Stimulated activated CD8-positive, alpha-beta memory T cell treated with anti-CD3 and anti-CD28 coated beads, Interleukin-12 subunit alpha, Interleukin-12 subunit beta, amount 100 ng/mL, for 4 hours (primary cell): ENCODE measurements at places on chromosomes 13 and 19.

DNA sequence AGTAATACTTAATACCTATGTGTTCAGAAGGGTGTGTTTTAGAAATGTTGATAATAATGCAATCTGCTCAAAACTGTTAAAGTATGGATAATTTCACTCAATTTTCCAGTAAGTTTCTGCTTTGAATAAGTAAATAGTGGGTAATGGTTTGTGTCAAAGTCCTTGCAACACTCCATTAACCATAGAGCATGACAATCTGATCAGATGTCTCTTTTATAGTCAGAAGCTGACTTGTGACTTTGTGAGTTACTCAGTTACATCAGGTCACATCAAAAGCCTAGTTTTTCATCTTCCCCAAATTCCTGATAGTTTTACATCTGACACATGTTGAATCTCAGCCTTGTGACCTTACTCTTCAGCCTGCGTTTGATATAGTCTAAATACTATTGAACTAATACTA is 338.0 kb downstream of the EFNB2 start:
- no peak for DNase-seq

GRCh38 chr19:40804783-40805242 is 5.8 kb downstream of the EGLN2 start:
- no peak for DNase-seq

- no peak for DNase-seq
These were observed 22.5 kb downstream of the OR10H4 start for GRCh38 chr19:15971224-15971780.

DNA sequence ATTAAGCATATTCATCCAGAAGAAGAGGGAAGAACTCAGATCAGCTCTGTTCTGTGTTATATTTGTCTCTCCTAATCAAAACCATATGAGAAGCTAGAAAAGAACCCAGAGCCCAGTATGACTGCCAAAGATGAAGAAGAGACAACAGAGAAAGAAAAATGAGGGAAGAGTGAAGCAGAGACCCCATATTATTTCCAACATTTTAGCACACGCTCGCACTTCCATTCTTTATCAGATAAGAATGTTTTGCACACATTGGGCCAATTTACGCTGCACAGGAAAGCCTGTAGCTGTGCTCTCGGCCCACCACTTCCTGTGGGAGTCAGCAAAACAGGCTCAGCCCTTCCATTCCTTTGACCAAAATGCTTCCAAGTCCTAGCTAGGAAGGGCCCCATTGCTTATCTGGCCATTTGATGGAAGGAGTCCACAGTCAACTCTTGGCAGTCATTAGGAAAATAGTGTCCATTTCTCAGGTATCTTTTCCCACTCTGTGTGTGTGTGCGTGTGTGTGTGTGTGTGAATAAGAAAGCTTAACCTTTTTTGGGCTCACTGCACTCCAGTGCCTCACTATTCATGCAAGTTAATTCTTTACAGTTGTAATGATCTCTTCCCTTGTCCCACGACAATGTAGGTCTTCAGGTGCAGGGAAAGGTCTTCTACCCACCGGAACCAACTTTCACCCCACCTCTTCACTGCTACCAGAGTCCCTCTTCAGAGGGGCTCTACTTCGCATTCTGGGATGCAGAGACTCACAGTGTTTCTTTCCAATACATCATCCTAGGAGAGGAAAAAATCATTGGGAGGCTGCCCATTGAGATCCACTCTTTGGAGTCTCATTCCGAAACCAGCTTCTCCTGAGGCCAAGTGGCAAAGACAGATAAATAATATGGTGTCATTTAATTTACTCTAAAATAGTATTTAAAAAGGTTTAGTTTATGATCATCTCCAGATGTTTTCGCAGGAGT is 237.5 kb downstream of the COG6 start:
- no peak for DNase-seq

DNA sequence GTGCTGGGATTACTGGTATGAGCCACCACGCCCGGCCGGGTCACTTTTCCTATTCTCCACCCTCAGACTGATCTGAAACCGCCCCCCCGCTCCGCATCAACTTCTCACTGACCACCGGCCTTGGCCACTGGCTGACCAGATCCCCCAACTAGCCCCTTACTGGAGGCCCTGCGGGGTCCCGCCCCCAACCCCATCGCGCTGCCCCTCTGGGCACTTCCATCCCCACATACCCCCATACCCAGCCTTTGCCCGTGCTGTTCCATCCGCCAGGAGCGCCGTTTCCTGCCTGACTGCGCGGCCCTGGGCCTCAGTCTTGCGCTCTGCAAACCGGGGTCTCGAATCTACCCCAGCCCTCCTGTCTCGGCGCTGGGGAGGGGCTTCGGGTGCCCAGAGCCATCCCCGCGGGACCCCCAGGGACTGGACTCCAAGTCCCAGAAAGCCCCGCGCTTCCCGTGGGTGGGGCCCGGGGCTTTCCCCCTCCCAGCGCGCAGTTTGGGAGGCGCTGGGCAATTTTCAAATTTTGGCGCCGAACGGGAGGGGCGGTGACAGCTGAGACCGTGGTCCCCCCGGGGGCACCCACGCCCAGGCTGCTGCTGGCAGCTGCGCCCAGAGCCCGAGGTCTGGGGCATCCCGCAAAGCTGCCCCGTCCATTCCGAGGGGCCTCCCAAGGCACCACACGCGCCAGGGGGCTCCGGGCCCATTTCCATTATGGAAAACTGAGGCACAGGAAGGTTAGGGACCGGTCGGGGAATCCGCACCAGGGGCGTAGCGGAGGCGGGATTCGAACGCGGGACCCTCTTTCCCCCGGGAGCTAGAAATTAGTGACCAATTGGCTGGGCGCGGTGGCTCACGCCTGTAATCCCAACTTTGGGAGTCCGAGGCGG is 5.2 kb upstream of the LMNB2 start:
- peak; percentile 52 for DNase-seq

DNA sequence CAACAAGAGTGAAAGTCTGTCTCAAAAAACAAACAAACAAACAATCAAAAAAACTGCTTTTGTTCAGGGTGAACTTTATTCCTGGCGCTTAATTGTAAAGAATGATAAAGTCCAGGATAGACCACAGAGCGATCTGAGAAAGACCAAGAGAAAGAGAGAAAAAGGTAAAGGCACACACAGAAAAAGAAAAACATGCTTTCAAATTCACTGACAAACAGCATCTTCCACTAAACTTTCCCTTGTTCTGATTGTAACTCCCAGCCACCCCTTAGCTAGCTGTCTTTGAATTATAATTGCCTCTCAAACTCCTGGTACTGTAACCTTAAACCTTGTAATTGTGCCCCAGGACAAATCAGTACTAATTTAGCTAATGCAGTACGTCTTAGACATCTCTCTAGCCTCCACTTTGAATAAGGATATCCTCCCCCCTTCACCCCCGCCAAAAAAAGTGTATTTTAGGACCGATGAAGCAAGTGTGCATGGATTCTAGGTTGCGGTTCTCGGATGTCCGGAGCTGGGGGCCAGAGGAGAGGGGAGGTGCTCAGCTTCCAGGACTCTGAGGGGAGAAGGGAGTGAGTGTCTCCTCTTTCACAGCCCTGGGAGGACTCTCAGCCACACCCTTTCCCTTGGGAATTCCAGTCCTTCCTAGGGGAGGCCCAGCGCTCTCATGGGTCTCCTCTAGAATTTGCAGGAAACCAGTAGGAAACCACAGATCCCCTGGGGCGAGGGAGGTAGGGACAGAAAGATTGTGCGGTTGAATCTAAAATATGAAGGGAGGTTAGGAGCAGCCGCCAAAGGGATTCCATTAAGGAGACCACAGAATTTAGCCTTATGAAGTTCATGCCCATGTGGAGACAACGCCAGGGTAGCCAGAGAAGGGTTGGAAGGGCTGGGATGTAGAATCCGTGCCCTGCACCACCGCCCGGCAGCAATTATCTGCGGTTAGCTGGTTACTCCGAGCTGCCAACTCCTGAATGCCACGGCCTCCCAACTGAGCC is 19.7 kb downstream of the ZNF536 start:
- no peak for DNase-seq

GRCh38 chr19:10418485-10419199 is 1.7 kb upstream of the PDE4A start:
- no peak for DNase-seq

GRCh38 chr13:85170372-85170771 is 628.8 kb downstream of the SLITRK6 start:
- no peak for DNase-seq

- DNase-seq = peak; percentile 59
These were observed at the start of gene TLE5 for GRCh38 chr19:3062165-3063105. TLE5 (minus strand) TSS chr19:3062495; CDS start chr19:3062200, 295 bp downstream.

DNA sequence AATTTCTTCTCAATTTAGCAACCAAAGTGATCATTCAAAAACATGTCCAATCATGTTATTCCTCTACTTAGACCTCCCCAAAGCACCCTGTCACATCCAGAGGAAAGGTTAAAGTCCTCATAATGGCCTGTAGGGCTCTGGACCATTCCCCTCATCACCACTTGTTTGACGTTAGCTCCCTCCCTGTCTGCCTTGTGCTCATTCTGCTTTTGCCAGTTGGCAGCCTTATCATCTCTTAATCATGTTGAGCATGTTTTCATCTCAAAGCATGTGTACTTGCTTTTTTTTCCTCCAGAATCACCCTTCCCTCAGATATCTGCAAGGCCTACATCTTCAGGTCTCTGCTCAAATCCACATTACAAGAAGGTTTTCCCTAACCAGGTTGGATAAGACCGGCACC is 25.9 kb downstream of the UBAC2 start:
- no peak for DNase-seq

GRCh38 chr19:11404588-11405222 is 14.4 kb downstream of the RGL3 start:
- no peak for DNase-seq

DNA sequence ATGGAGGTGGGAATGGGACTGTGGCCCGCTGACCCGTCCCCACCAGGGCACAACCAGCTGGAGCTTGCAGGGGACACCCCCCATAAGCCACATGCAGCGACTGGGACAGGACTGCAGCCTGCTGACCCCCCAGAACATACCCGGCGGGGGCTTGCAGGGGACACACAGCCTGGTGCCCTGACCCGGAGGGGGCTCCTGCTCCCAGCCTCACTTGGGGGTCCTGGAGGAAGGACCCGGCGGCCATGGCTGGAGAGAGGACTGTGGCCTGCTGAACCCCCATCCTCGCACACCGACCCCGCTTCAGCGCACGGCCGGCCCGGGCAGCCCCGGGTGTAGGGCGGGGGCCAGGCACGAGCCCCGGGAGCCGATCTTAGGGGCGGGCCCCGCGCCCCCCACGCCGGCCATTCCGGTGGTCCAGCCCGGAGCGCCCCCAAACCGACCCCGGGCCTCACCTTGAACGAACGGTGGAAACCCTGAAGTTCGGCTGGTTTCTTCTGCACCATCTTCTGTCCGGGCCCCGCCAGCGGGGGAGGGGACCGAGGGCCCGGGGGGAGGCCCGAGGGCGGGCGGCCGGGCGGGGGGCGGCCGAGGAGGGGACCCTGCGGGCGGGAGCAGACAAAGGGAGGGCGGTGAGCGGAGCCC is 574 bp downstream of the MKNK2 start:
- no peak for DNase-seq

DNA sequence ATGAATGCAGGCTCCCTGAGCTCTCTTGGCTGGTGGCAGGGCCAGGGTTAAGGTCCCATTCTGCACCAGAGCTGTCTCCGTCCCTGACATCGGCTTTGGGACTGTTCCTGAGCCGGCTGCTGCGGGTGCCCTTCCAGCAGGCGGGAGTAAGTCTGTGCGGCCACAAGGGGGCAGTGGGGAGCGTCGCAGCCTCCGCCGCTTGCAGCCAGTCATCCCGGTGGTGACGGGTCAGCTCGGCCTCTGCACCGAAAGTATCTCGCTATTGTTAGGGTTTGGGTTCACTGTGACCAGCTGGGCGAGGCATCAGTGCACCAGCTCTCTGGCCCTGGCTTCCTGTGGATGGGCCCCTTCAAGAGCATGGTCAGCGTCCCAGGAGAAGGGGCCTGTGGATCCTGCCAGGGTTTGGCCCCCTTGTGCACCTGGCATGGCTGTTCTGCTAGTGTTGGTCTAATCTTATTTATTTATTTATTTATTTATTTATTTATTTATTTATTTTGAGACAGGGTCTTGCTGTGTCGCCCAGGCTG is 15.1 kb downstream of the NDUFB7 start:
- DNase-seq = peak; percentile 44

GRCh38 chr19:56692206-56692895 is 20.8 kb upstream of the ZNF835 start:
- DNase-seq = no peak

GRCh38 chr13:48296528-48296927 is 7.0 kb upstream of the RB1 start:
- no peak for DNase-seq

GRCh38 chr13:25910991-25911419 is 140.8 kb downstream of the SHISA2 start:
- DNase-seq = no peak

DNA sequence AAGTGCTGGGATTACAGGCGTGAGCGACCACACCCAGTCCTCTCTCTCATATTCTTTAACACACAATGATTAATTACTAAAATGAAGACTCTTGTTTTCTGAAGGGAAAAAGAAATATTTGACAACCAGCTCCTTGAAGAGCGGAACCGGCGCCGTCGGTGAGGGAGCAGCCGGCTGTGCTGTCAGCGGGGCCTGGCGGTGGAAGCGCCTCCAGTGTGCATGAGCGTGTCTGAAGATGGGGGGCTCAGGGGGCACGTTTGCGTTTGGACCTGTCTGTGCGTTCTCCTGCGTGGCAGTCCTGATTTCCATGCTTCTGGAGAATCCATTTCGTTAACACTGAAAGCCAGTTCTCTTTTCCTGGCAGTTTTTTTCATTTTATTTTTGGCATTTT is 7.3 kb upstream of the NDUFS7 start:
- DNase-seq = no peak

DNA sequence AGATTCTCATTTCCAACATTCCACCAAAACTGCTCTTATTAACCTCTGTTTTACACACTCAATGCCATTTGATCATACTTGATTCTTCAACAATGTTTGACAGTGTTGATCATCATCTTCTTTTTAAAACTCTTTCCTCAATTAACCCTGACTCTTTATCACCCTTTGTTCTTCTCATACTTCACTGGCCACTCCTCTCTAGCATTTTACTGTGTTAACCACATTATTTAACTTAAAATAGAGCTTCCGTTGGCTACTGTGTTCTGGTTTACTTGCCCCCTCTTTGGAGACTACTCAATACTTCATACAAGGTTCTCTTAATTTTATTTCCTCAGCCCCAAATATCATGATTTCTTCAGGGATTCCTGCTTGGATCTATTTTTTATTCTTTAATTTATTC is 121.1 kb upstream of the SPRY2 start:
- DNase-seq = no peak

- DNase-seq = no peak
These were observed 329.2 kb downstream of the DLEU7 start for GRCh38 chr13:50514249-50514648.

- no peak for DNase-seq
These were observed 232.4 kb downstream of the LHFPL6 start for GRCh38 chr13:39370554-39370953.
